ENCODE measurements at places on chromosomes 2 and 18.
A peak's percentile ranks its signal among the peaks of the same experiment; 100 is the strongest.

- DNase-seq, result peak; percentile 66
Observed at GRCh38 chr2:83081826-83082690, 1377.0 kb downstream of the SUCLG1 start.

DNA sequence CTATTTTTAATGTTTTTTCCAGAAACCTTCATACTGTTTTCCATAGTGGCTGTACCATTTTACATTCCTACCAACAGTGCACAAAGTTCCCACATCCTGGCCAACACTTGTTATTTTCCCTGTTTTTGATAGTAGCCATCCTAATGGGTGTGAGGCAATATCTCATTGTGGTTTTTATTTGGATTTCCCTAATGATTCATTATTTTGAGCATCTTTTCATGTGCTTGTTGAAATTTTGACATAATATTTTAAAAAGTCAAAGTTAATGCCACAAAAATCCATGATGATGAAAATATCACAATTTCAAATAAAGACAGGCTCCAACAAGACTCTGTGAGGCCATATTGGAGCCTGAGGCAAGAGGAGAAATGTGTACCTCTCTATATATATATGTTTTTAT is 50.2 kb downstream of the VWA3B start:
- no peak for DNase-seq

GRCh38 chr2:9356261-9356660 is 67.1 kb downstream of the ITGB1BP1 start:
- DNase-seq, result no peak

- DNase-seq, result no peak
Observed at GRCh38 chr18:4801151-4801550, 346.0 kb upstream of the DLGAP1 start.

DNA sequence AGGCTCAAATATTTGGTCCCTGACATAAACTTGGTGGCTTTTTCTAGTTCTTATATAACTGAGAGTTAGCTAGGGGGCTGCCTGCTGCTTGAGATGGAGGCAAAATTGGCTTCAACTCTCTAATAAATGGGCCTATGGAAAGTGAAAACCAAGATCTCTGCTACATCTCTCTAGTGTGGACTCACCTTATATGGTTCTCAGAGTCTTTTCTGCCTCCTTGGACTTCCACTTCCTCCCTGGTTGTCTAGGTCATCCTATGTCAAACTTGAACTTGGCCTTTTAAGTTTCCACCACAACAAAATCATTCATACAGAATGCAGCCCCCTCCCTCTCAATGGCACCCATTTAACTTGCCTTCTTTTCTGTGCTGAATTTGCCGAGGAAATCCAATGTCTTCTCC is 23.9 kb upstream of the ARHGAP25 start:
- no peak for DNase-seq

DNA sequence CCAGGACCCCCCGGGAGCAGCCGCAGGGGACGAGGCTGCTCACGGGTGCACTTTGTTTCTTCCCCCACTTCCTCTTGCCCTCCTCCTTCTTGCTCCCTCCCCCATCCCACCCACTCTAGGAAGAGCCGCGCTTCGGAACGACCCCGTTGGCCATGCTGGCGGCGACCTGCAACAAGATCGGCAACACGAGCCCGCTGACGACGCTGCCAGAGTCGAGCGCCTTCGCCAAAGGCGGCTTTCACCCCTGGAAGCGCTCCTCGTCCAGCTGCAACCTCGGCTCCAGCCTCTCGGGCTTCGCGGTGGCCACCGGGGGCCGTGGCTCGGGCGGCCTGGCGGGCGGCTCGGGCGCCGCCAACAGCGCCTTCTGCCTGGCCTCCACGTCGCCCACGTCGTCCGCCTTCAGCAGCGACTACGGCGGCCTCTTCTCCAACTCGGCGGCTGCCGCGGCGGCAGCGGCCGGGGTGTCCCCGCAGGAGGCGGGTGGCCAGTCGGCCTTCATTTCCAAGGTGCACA is 1.3 kb downstream of the SP9 start:
- DNase-seq, result no peak

GRCh38 chr18:58350526-58350925 is 278.4 kb downstream of the ALPK2 start:
- DNase-seq, result no peak

DNA sequence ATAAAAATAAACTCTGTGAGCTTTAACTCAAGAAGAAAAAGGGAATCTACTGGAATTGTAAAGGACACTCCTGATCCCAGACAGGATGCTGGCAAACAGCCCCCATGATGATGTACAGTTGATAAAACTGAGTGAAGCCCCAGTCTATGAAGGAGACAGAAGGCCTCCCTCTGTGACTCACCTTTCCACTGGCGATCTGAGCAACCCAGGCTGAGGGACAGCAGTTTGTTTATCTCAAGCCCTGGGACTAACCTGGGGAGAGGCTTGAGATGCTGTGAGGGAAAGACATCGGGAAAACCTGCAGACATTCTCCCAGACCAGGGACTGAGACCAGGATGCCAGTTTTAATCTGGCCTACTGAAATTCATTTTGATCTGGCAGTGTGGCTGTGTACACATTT is 104.5 kb upstream of the CDH2 start:
- DNase-seq, result no peak

GRCh38 chr2:151111599-151112278 is 149.9 kb downstream of the RBM43 start:
- DNase-seq, result no peak

DNA sequence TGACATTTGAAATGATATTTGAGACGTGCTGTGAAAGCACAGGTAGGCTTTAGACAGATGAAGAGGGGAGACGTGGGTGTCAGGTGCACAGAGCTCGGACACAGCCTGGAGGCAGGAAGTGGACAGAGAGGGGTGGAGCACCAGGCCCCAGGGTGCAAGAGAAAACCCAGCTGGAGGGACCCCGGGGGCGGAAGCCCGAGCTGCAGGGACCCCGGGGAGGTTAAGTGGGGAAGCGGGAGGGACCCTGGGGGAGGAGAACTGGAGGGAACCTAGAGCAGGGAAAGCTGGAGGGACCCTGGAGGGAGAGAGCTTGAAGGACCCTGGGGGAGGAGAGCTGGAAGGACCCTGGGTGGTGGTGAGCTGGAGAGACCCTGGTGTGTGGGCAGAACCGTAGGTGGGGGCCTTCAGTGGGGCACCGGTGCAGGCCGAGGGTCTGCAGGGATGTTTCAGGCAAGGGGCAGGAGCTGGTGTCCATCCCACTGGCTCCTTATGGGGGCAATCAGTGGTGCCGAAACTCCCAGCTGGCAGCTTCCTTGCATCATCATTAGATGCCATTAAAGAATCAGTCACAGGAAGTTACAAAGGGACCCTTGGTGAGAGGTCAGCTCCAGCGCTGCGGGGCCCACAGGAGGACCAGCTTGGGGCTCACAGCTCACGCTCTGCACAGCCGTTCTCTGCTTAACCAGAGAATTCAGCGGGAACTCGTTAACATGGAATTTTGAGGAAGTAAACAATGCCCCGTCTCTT is 246.6 kb downstream of the EIPR1 start:
- no peak for DNase-seq

DNA sequence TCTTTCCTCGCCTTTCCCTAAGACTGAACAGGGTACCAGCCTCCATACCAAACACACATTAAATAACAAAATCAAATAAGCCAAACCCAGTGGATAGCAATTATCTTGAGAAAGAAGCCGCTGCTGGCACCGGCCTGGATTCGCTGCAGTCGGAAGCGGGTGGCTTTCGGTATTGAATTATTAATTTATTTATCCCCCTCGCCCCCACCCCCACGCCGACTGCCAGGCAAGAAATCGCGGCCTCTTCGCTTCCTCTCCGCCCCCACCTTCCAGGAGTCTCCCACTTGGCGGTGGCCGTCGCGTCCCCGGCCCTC is 370 bp upstream of the ZNF804A start:
- no peak for DNase-seq

DNA sequence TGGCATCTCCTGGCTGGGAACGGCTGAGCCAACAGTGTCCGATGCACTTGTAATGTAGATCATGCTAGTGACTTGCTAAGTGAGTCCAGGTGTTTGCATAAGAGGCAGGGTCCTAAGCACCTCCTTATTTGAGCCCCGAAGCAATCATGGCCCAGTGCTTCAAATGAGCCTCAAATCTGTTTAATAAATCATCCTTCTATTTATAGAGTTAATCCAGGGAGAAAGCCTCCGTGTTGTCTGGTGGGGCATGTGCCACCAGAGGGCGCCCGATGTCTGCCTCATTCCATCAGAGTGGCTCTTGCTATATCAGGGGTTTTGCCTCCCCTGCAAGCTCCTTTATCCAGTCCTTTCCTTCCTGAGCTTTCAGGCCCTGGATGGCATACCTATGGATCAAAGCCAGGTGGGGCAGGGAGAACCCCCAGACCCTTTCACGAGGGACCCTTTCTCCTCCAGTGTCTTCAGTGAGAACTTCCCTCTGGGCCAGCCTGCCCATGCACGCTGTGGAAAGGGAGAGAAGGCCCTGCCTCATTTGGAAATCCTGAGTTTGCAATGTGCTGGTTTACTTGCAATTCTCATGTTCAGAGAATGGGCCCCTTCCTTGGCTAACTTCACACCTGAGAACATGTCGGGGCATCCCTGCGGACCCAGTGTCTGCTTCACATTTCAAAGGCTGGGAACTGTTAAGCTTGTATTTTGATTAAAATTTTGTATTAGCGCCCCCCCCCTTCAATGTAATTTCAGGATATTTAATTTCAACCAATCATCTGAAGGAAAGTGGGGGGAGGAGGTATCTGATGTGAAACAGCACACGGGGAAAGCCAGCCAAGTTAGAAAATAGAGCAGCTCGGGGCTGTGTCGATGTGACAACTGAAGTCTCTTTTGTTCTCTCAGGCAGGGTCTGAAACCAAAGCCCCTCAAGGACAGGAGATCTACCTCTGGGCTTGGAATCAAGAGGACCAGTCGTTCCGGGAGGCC is 39.7 kb downstream of the RDH14 start:
- DNase-seq, result peak; percentile 64

GRCh38 chr2:37632310-37632709 is 39.1 kb downstream of the CDC42EP3 start:
- no peak for DNase-seq

- no peak for DNase-seq
Observed at GRCh38 chr2:204026294-204026693, 89.7 kb downstream of the ICOS start.

GRCh38 chr2:28463211-28463816 is 32.5 kb upstream of the PLB1 start:
- no peak for DNase-seq

DNA sequence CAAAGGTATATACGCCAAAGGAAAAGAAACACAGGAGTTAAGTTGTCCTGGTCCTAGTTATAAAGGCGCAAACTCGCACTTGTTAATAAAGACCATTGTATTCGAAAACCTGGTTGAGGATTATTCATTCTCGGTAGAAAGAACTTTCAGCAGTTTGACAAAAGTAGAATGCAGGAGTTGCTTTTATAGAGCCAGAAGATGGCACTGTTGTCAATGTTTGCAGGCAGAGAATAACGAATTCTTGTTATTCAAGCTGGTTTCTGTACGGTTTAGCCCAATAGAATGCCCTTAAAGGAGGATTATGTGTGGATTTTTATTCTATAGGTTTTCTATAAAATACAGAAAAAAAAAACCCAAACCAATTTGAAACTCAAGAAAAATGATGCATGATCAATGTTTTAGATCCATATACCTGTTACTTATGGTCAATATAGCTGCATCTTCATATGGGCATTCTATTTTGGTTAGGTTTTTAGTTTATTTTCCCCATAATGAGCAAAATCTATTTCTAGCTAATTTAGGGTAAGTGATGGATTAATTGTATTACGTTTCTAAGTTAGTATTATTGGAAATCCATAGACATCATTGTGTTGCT is 510.3 kb downstream of the PLCL1 start:
- DNase-seq, result peak; percentile 3

DNA sequence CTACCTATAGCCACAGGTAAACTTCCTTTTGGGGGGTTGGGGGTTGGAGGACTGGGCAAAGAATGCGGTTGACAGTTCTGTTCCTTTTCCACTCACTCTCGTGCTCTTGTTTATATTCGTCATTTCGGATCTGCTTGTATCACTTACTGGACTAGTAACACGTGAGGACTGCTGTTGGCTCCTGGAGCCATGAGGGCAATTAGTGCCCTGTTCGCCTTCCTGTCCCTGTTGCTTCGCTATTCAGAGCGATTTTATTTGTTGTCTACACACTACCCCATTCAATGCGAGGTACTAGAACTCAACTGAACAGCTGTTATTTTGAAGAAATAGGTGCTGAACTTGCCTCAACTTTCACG is 1.1 kb downstream of the KCNJ3 start:
- DNase-seq, result no peak

- no peak for DNase-seq
Observed at GRCh38 chr18:27564066-27564465, 379.0 kb upstream of the CHST9 start.

DNA sequence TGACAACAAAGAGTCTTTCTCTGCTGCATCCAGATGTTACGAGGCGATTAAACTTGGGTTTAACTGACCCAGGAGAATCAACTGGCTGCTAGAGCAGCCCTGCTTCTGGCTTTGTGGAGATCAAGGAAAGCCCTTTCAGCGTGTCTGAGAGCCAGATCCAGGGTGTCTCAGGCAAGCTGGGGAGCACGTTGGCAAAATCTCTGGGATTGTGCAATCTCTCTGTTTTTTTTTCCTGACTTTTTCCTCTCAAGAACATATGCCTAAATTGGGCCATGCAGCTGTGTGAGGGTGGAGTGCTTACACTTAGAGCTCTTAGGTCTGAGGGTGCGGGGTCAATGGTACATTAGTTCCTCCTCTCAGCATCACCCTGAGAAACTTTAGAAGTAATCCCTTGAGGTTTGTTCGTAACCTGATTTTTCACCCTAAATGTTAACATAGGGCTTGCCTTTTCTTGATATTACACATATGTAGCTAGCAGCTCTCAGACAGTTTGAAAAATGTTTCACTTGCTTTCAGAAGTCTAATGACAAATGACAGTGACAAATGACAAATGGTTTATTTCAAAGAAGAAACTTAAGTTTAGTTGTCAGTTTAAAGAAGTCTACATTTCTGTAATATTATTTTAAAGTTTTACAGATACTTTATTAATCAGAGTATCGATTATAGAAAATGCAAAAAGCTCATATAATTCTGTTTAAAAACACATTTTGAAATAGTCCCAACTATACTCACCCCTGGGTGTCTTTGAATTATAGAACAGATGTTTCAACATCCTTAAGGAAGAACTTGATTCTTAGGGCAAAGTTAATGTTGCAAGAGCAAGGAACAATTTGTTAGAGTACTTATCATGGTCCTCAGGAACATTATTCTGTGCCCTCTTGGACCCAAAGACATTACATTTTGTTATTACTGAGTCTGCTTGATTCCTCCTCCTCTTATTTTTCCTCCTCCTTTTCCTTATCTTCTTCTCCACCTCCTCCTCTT is 38.4 kb upstream of the ZSWIM2 start:
- no peak for DNase-seq

DNA sequence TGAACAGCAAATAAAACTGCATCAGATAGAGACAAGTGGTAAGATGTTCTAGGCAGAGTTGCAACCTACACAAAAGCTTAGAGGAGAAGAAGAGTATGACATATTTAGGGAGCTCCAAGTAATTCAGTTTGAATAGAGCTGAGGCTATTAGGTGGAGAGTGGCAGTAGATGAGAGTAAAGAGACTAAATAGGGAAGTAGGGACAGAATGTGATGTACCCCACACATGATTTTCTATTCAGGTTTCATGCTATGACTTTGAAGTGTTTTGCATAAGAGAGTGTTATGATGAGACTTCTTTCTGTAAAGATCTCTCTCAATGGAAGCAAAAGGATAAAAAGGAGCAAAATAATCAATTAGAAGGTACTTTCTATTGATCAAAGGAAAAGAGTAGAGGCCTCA is 206.8 kb upstream of the ERBB4 start:
- no peak for DNase-seq

- no peak for DNase-seq
Observed at GRCh38 chr2:433216-433615, 145.3 kb upstream of the ALKAL2 start.

- DNase-seq, result no peak
Observed at GRCh38 chr18:58216071-58216481, 172.1 kb downstream of the NEDD4L start.

Measured in NCI-H1048 (cell line).